ENCODE measurements at places on chromosomes 6 and 20. TPM values are rescaled to one million over a fixed set of nuclear protein-coding genes. Genes with fewer than 3 reads are reported as not detected.
A peak's percentile ranks its signal among the peaks of the same experiment; 100 is the strongest.

The TUBB1 gene
- total RNA-seq: 0.11 TPM

- peak; percentile 41 for DNase-seq
These were observed 60.4 kb downstream of the SRC start for GRCh38 chr20:37406010-37406998.

GRCh38 chr6:7073082-7073820 lies 34.5 kb upstream of the RREB1 start:
- DNase-seq: no peak

The IRAK1BP1 gene
- total RNA-seq: 8.1 TPM

- DNase-seq: no peak
These were observed 195.2 kb upstream of the CDH4 start for GRCh38 chr20:61056627-61057442.

GRCh38 chr6:118677193-118677592 lies 25.8 kb upstream of the CEP85L start:
- no peak for DNase-seq

DNA sequence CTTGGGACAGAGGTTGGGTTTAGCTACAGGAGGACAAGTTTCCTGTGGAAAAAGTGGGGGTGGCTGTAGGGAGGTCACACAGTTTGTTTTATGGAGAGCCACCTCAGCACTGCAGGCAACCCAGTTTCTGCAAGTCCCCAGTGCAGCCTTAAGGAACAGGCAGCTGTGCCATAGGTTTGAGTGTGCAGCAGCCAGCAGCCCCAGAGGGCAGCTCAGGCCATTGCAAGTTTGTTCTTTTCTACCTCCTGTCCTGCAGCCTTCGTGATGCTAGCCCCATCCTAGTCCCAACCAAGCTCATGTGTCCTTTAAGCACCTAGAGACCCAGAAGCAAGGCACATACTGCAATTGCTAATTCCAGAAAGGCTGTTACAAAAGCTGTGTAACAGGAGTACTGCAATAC lies 58.8 kb downstream of the ZBTB9 start:
- no peak for DNase-seq

GRCh38 chr6:132910759-132911158 lies 96.4 kb downstream of the RPS12 start:
- DNase-seq: no peak

GRCh38 chr20:41316602-41317545 lies 657 bp downstream of the ZHX3 start:
- peak; percentile 73 for DNase-seq

The ARFGEF3 gene
- not detected for total RNA-seq

DNA sequence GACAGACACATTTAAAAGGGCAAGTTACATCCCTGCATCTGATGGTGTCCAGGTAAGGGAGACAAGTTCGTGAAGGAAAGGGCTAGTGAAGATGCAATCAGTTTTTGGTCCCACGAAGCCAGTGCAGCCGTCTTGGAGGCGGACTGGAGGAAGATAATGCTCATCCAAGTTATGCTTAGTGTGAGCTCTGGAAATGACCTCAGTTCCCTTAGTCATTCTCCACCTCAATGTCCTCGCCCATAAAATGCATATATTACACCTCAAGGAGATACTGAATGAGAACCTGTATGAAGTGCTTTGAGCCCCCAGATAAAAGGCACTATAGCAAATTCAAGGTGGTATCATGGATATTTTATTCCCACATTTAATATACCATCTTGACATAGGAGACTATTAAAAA lies 358.8 kb downstream of the ADGRB3 start:
- DNase-seq: no peak

- DNase-seq: no peak
These were observed 104.1 kb downstream of the BCKDHB start for GRCh38 chr6:80210618-80211017.

The DNAH8 gene
- not detected for total RNA-seq

- no peak for DNase-seq
These were observed 135.3 kb upstream of the BMP2 start for GRCh38 chr20:6632187-6632586.

The SGK2 gene
- total RNA-seq: 0.48 TPM

GRCh38 chr20:48844996-48845395 lies 17.2 kb upstream of the PREX1 start:
- DNase-seq: no peak
